ENCODE measurements at places on chromosomes 16 and 17.

DNA sequence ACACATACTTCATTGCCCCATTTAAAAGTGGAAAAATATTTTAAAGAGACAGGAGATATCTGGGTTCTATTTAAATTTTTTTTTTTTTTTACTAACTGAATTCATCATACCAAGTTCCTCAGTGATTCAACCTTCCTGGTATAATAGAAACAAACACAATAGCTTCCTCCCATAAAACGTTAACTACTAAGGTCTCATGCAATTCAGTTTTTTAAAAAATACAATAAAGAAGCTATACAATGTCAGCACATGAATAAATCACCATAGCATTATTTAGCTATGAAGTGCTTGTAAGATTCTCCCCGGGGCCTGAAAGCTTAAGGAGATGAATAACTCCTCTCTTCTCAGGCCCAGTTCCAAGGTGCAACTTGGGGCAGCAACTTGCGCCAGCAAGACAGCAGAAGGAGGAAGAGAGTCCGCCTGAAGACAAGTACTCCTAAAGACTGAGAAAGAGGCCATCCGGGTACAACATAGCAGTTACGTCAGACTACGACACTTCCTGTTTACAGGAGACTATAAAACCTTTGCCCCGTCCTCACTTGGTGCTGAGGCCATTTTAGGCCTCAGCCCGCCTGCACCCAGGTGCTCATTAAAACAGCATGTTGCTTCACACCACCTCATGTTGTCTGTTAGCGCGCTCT is 81.5 kb downstream of the MYO1D start:
- DNase-seq = no peak

- no peak for DNase-seq
Observed at GRCh38 chr17:65173284-65173793, 36.2 kb downstream of the RGS9 start.

DNA sequence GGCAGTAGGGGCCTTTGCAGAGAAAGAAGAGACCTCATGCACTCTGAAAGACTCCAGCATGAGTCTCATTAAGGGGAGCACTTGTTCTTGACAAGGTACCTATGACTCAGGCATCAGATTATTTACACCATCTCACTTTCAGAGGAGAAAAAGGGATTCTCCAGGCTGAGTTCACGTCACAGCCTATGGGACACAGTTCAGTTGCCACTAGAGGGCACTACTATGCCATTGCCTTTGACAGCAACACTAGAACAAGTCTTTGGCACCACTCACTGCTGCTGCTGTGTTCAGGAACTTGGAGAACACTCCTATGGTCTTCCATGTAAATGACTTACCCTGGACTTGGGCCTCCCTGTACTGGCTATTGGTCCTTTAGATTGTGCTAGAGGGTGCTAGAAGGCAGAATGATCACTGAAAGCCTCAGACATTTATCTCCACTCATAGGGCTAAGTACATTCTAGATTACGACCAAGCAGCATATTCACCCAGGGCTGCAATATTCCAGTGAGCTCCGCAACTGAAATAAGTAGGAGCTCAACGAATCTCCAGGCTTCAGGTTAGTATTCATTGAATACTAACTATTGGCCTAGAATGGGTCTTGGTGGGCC is 225.1 kb upstream of the CA10 start:
- no peak for DNase-seq

DNA sequence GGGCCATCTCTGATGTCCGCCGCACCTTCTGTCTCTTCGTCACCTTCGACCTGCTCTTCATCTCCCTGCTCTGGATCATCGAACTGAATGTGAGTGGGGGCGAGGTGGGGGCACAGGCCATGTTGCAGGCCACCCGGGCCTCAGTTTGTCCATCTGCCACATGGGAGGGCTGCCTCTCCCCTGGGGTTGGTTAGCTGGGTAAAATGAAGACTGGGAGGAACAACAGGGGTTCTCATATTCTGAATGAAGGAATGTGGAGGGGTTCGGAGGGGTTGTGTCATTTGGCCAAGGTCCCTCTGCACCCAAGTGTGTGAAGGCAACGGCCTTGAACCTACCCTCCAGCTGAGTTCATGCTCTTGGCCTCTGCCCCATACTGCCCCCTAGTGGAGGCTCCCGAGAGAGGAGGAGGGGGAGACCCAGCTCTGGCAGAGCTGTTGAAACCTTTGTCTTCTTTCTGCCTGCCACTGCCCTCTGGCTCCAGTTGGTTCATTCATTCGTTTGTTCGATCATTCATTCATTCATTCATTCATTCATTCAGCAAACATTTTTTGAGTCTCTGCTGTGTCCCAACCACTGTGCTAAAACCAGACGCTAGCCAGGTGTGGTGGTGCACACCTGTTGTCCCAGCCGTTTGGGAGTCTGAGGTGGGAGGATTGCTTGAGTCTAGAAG is 11.4 kb upstream of the TCAP start:
- DNase-seq = peak; percentile 30

DNA sequence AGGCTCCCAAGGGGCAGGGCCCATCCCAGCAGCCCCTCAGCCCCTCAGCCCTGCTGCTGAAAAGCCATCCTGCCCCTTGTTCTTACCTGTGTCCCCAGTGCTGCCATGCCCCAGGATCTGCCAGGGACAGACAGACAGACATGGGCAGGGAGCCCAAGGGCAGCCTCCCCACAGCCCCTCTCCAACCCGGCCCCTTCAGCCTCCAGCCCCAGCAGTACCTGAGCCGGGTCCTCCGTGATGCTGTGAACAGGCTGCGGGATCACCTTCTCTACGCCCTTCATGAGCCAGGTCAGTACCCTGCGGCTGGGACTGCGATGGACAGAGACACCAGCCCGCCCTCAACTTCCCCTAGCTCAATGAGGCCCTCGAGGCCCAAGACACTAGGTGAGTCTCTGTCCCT is 8.2 kb downstream of the CNGB1 start:
- no peak for DNase-seq

- DNase-seq = peak; percentile 70
Observed at GRCh38 chr17:40106760-40107521, 6.6 kb upstream of the NR1D1 start.

GRCh38 chr17:58537266-58537665 is 22.8 kb upstream of the MTMR4 start:
- DNase-seq = no peak

GRCh38 chr17:339193-340061 is 13.2 kb downstream of the RPH3AL start:
- peak; percentile 35 for DNase-seq

GRCh38 chr17:82973456-82974135 is 105.8 kb upstream of the METRNL start:
- no peak for DNase-seq

- DNase-seq = no peak
Observed at GRCh38 chr17:8121407-8121680, 2.6 kb downstream of the HES7 start.

DNA sequence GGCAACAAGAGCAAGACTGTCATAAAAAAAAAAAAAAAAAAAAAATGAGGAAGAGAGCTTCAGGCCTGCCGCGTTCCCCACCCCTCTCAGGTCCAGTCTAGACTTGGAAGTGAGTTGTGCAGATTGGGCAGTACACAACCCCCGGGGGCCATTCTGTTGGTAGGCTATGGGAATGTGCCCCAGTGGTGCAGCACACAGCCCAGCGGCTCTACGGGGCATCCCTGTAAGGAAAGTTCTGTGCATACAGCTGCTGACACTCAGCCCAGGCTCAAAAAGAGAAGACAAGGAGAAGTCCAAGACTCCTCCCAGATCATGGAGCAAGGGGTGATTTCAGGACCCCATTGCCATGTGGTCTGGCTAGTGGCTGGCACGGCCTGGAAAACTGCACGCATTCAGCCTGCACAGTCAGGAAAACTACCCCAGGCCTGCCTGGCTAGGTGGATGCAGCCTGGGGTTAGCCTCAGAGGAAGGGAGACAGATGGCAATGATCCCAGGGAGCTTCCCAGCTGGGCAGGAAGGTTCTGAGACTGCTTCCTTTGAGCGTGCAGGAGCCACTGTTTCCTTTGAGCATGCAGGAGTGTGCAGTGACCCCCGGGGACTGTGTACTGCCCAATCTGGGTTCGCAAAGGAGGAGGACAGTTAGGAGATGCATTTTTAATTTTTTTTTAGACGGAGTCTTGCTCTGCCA is 44.8 kb downstream of the PECAM1 start:
- DNase-seq = no peak

- DNase-seq = peak; percentile 31
Observed at GRCh38 chr16:85055493-85056210, 28.1 kb downstream of the KIAA0513 start.

DNA sequence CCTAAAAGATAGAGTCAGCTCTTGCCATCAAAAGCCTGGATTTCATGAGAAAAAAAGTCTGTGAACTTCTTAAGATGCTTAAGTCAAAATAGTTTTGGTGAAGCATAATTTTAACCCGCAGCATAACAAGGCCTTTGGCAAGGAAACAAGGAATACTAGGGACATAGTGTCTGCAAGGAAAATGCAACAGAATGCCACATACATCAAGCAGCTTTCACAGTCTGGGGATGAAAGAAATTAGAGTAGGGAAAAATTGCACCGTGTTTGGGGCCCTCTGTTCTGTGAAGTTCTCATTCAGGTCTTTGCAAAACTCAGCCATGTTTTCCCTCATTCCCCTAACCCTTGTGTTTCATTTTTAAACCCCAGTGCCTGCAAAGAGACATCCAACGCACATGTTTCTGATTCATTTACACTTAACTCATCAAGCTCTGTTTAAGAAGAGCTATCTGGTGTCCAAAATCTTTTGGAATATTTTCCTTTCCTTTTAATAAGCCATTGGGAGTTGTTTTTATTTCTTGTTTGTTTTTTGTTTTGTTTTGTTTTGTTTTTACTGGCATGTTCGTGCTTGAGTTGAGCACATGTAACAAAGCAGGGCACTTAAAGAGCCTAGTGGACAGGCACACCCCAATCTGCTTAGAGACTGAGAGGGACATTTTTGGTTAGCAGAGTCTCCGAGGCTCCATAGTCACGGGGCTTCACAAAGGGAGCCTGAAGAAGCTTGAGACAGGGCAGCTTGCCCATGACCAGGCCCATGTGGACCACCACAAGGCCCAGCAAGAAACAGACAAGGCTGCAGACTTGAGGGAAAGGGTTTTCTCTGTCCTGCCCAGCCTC is 116.5 kb downstream of the ANKFN1 start:
- no peak for DNase-seq

DNA sequence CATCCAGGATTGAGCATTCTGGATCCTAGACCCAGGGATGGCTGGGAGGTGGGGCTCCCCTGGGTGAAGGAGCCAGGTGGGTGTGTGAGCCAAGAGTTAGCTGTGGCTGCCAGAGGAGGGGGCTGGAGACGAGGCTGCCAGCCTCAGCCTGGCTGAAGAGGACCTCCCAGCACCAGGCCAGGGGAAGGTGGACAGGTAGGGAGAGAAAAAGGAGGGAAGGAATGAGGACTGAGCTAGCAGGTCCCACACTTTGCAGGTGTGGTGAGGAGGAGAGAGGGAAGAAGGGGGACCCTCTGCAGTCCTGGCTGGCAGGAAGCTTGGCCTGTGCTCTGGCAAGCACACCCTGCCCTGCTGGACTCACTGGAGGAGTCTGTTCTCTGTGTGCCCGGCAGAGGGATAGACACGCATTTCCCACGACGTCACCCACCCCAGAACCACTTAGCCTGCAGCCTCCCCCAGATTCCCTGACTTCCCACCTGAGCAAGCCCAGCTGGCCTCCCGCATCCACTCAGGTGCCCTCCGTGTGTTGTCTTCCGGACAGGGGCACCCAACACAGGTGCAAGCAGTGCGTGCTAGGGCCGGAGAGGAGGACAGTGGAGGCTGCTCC is 42.0 kb downstream of the SOCS3 start:
- peak; percentile 66 for DNase-seq

DNA sequence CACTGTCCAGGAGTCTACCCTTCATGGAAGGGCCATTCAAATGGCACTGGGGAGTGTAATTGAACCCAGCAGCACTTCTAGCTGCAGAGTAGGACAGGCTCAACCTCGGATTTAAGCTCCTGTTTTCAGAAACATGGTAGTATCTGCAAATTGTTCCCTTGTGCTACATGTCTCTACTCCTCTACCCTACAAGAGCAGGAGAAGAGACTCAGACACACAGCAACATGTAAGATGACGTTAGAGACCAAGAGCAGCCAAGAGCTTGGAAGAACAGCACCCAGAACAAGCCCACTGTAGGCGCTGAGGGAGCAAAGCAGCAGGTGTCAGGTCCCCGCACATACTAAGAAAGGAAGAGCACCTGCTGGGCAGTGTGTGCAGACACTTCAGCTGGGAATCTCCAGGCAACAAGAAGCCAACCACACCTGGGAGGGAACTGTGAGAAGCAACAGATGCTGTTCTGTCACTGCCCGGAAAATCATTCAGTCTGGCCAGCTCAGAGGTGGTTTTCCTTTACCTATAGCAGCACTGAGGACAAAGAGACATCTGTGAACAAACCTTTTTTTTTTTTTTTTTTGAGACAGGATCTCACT is 35.6 kb upstream of the MNT start:
- no peak for DNase-seq

- no peak for DNase-seq
Observed at GRCh38 chr16:77777745-77778144, 10.6 kb upstream of the VAT1L start.

DNA sequence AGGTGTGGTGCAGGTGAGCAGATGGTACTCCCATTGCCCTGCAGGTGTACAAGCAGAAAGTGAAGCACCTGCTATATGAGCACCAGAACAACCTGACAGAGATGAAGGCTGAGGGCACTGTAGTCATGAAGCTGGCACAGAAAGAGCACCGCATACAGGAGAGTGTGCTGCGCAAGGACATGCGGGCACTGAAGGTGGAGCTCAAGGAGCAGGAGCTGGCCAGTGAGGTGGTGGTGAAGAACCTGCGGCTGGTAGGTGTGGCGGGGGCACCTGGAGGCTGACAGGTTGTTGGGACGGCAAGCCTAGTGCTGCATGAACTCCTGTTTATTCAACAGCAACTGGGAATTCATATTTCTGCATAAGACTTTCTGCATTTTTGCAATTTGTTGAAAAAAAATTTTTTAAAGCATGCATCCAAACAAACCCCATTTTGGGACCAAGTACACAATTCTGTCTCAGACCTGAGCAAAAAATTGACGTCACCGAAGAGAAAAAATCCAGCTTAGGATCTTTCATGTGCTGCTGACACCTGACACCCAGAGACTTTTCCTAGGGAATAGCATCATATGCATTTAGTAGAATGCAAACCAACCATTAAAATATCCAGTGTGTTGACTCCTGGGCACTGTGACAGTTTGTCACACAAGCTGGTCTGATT is 13.5 kb upstream of the DBNDD1 start:
- no peak for DNase-seq

GRCh38 chr17:10600571-10600970 is 51.1 kb upstream of the MYH2 start:
- no peak for DNase-seq

- DNase-seq = no peak
Observed at GRCh38 chr17:29138971-29139691, 41.1 kb downstream of the MYO18A start.

Data from right kidney (tissue), 9 donors.